ENCODE measurements at places on chromosomes 12 and 14.
A peak's percentile ranks its signal among the peaks of the same experiment; 100 is the strongest.

DNA sequence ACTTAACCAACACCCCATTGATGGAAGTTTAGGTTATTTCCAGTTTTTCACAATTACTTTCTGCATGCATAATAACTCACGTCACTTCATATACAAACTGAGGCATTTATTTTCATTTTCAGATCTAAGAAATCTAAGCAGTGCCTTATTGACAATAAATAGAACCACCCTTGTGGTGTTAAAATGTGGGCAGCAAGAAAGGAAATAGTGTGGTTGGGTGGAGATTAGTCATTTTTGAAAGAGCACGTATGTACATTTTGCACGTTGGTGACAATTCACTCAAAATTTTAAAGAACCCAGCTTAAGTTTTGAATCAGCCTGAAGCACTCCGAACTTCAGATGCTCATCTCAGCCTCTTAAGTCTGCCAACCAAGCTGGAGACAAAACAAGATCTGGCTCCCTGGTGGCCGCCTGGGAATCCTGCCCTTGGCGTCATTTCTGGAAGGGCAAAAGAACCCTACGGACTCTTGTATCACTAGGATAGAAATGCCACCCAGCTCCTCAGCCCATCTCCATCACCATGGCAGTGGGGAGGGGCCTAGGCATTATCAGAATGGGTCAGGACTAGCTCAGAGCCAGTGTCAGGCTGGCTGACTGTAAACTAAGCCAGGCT lies 89.5 kb upstream of the BCL2L14 start:
- DNase-seq = no peak

GRCh38 chr14:69685218-69685616 lies 73.8 kb downstream of the SUSD6 start:
- no peak for DNase-seq

GRCh38 chr12:121797937-121798786 lies 4.7 kb upstream of the RHOF start:
- no peak for DNase-seq

DNA sequence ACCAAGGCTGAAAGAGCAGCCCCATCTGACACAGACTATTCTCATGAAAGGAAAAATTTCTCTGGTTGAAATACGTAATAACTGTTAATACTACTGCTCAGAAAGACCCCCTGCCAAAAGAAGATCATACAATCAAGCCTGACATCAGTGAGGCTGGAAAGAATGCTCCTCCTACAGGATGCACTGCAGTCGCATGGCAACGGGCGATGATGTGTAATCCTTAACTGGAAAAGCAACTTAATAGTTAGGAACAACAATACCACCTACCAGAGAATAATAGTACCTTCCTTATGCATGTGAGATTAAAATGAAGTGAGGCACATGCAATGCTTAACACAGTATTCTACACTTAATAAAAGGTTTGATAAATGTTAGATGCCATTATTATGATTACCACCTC lies 1.2 kb upstream of the GOLGA5 start:
- DNase-seq = no peak

GRCh38 chr12:71797531-71797930 lies 42.0 kb upstream of the TBC1D15 start:
- DNase-seq = no peak

GRCh38 chr14:39491134-39491571 lies 58.9 kb upstream of the FBXO33 start:
- no peak for DNase-seq

GRCh38 chr14:91264151-91265150 lies 19.9 kb upstream of the GPR68 start:
- DNase-seq = no peak

GRCh38 chr12:10617863-10618262 lies 4.5 kb upstream of the MAGOHB start:
- DNase-seq = no peak

- DNase-seq = no peak
Measured at GRCh38 chr12:56018356-56018755, 2.5 kb upstream of the IKZF4 start.

DNA sequence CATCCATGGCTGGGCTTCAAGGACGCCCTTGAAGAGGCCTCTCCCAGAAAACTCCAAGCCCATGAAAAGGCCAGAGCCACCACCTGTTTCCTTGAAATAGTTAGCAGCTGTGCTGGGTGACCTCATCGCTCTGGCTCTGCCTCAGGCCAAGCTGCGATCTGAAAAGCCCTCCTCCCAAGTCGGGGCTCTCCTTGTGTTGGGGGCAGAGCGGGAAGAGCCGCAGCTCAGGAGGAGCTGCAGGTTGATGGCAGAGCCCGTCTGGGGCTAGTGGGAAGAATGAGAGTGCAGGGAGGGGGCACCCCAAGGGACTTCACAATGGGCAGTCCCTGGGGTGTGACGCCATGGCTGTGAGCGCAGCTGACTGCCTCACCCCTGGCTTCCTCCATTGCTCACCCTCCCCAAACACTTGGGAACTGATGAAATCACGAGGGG lies 50.0 kb upstream of the STON2 start:
- DNase-seq = no peak

DNA sequence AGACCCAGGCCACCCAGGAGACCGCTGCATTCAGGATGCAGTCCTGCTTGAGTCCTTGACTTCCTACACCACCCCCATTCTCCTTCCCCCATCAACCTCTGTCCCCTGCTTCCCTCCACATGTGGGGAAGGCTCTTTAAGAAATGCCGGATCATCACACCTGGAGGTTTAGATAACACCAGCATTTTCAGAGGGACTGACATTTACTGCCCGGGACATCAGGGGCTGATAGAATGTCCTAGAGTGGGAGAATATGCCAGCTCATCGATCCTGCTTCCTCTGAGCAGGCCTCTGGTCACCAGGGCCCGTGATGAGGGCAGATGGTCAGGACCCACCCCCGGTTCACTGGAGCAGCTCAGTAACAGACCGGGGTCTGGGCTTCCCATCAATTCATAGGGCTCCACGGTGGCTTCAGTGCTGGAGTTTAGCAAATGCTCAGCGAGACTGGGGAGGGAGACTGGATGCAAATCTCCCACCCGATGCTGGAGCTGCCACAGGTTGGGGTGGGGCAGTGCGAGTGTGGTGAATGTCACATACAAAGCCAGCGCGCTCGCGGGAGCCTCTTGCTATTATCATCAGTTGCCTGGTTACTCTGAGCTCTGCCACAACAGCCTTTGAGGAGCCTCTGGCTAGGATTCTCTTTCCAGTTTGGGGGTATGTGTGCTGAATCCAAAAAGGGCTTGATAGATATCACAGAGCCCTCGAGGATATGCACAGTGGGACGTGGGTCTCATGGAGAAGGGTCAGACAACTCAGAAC lies 111.6 kb downstream of the RBM19 start:
- DNase-seq = no peak

- no peak for DNase-seq
Measured at GRCh38 chr12:132888852-132889251, 1.4 kb upstream of the CHFR start.

DNA sequence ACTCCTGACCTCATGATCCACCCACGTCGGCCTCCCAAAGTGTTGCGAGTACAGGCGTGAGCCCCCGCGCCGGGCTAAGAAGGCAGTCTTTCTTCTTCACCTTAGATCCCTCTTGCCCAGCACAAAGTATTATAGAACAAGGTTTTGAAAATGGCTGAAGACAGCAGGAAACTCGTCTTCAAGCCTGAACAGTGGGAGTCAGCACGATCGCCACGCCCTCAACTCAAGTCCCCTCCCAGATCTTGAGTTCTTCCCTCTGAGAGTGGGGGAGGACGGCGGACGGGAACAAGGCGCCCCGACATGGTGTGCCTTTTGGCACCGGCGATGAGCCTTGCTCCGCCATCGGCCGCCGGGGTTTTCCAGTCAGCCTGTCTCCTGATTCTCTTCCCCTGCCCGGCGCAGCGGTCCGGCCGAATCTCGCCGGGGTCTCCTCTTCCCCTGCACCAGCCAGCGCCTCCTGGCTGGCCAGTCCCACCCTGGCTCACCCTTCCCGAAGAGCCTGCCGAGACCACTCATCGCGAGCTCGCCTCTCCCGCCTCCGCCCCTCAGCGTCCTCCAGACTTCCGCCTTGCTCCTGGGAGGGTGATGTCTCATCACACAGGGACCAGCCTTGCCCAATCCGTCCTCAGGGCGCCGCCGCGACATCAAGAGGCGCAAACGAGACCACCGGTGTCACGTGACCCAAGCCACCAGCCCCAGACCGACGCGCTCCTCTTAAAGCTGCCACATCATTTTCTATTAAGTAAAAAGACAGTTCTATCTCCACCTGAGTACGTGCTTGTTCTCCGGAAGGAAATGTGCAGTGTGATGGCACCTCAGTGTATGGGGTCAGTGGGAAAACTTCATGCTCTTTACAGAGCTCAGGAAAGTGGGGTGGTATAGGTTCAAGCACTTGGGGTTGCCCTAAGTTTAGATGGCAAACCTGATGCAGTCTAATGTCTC lies at the start of gene CHMP4A:
Gene CHMP4A (minus strand): TSS at position 565 of the 942 bp plus-strand sequence. CDS start 49 bp downstream, at position 516.
- peak; percentile 86 for DNase-seq

- DNase-seq = no peak
Measured at GRCh38 chr12:47837190-47838171, 17.8 kb upstream of the HDAC7 start.

- DNase-seq = no peak
Measured at GRCh38 chr14:64944861-64945260, 2.3 kb upstream of the GPX2 start.

GRCh38 chr14:36238666-36239363 lies 62.3 kb upstream of the PTCSC3 start:
- no peak for DNase-seq

DNA sequence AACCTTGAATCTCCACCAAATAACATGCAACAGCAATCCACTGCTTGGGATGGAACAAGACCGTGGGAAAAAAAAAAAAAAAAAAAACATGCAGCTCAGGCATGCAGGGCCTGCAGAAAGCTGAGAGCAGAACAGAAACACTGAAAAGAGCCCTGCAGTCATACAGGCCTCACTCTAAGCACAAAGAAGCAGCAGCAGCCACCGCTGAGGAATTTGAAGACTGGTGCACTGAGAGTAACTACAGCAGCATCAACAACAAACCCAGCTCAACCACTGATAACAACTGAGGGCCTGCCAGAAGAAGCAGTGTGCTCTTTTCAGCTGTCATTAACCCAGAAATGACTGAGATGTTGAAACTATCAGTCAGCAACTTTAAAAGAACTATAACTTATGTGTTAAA lies 354.7 kb upstream of the TMTC1 start:
- no peak for DNase-seq

- no peak for DNase-seq
Measured at GRCh38 chr14:101127224-101127623, 223.7 kb upstream of the RTL1 start.

DNA sequence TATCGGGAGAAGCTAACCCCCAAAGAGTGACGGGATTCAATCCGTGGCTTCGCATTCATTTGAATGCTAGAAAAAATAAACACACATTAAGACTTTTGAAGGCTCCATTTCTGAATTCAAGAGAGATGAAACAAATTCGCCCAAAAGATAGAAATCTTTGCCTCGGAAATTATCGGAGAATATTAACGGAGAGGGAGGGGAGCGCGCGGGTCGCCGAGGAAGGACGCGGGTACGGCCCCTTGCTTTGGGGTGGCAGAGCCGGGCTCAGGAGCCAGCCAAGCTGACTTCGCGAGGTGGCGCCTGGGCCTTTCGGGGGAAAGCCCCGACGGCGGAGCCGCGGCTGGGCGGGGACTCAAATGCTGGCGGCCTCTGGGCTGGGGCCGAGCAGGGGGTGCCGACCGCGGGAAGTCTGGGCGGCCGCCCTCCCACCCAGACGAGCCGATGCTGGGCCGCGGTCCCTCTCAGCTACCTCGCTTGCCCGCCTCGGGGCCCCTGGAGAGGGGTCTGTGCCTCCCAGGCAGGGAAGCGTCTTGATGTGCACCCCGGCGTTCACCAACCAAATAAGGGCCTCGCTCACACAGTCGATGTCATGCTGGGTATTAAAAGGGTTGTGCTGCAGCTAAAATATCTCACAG lies 14.7 kb downstream of the NKX2-1 start:
- DNase-seq = no peak

DNA sequence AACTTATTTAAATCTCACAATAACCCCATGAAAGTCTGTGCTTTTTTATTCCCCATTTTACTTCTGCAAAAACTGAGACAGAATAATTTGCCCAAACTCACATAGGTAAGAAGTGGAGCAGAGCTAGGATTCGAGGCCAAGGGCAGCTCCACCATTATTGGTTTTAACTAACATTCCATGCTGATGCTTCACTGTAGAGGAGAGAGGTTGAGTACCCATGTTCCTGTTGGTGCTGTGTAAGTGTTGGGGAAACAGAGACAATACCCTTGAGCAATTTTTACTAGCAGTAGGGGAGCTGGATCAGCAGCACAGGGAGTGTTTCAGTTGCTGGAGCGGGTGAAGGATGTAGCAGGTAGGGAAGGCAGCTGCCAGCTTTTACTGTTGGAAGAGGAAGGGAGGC lies 21.1 kb downstream of the RASSF8 start:
- no peak for DNase-seq

DNA sequence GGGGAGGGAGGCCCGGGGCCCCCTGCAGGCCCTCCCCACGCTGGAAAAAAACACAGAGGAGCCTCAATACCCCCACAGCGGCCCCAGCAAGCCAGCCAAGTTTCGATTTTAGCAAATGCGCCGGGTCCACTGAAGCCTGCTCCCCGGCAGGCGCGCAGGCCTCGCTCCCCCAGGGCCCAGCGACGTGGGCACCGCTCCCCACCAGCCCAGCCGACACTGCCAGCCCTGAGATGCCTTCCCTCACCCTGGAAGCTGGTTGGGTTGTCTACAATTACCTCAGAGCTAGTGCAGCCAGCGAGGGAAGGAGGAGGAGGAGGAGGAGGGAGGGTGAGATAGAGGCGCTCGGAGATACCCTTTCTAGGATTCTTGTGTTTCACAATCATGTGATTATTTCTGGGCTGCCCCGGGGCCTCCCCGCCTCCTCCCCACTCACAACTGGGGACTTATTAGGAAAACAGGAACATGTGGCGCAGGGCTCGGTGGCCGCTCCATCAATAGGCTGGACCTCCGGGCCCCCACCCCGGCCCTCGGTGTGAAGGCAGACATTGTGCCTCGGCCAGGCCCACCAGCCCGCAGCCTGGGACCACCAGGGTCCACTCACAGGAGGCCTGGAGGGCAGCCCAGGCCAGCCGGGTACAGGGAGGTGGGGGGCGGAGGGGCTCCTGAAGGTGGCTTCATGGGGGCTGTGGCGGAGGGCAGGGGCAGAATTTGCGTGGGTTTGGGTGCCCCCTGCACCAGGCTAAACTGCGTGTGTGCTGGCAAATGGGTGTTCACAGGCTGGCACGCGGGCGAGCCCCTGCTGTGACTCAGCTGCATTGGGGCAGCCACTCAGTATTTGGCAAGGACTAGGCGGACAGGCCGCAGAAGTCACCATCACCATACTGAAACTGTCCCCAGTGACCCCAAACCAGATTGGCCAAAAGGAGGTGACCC lies 109.9 kb downstream of the NCOR2 start:
- DNase-seq = no peak
